ENCODE measurements at places on chromosomes 12 and 14.

- peaks cover 9% of the 10 kb centered on the region for H3K36me3 ChIP-seq
- DNase-seq, result no peak
- no peak overlapping the region for H3K27ac ChIP-seq
- no peaks in the 10 kb centered on the region for H3K27me3 ChIP-seq
- no peaks in the 10 kb centered on the region for H3K4me1 ChIP-seq
These were observed 1.3 kb downstream of the MRPS35 start for GRCh38 chr12:27711967-27712366.

GRCh38 chr12:130617219-130617618 lies 98.9 kb downstream of the RIMBP2 start:
- no peak overlapping the region for H3K4me3 ChIP-seq
- H3K27ac ChIP-seq, result no peak overlapping the region
- no peak for DNase-seq

- H3K27ac ChIP-seq, result no peak overlapping the region
- no peaks in the 10 kb centered on the region for H3K36me3 ChIP-seq
- no peak overlapping the region for H3K4me3 ChIP-seq
- no peak for DNase-seq
These were observed 26.7 kb downstream of the CRY1 start for GRCh38 chr12:107066691-107067090.

- H3K27me3 ChIP-seq, result no peaks in the 10 kb centered on the region
- no peaks in the 10 kb centered on the region for H3K4me1 ChIP-seq
- H3K36me3 ChIP-seq, result peaks cover 46% of the 10 kb centered on the region
- DNase-seq, result no peak
- H3K27ac ChIP-seq, result no peak overlapping the region
These were observed 31.9 kb downstream of the IL31 start for GRCh38 chr12:122141911-122142725.

Data from RWPE2 (cell line).